ENCODE measurements at places on chromosomes 13 and 19.

- peak; percentile 51 for DNase-seq
These were observed 5.3 kb downstream of the DENND1C start for GRCh38 chr19:6476155-6476895.

- DNase-seq = no peak
These were observed 2.5 kb upstream of the NOVA2 start for GRCh38 chr19:45976178-45976577.

DNA sequence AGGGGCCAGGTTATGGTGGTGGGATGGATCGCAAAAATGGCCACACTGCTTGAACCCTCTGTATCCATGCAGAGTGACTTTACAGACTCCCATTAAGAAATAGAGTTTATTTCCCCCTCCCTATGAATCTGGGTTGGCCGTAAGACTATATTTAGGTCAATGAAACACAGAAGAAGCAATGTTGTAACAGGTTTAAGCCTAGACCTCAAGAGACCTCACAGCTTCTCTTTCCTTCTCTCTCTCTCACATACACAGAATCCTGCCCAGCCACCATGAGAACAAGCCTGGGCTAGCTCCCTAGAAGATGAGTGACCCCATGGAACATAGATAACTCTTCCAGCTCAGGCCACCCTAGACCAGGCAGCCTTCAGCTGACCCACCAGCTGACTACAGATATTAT is 21.0 kb upstream of the FBL start:
- DNase-seq = no peak

DNA sequence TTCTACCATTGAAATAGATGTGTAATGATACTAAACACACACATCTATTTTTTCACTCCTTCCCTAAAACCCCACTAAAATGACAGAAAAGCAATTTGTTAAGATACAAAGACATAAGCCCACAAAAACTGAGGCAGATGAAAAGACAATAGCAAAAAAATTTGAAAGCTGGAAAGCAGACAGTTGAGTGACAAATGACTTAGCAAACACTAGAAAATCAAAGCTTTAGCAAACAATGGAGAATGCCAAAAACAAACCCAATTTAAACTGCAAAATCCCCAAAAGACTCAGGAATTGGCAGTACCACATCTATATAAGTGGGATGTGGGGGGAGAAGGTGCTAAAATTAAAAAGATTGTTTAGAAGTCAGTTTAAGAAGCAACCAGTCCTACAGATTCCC is 9.5 kb downstream of the TSC22D1 start:
- no peak for DNase-seq

DNA sequence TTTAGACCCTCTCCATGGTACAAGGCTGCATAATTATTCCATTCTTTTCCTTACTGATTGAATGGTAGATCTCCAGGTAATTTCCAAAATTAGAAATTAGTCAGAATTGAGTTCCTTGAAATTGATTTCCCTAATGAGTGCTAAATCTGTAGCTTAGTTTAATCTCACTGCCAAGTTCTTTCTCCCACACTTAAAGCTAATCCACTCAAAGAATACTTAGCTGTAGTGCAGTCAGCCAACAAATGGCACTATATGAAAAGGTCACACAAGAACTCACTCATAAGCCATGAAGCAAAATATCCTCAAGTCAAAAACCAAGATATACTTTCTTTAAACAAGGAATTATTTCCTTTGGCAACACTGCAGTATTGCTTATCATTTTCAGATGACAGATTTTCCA is 62.0 kb downstream of the XPO4 start:
- no peak for DNase-seq

GRCh38 chr19:6868351-6868750 is 19.0 kb upstream of the ADGRE1 start:
- DNase-seq = no peak

DNA sequence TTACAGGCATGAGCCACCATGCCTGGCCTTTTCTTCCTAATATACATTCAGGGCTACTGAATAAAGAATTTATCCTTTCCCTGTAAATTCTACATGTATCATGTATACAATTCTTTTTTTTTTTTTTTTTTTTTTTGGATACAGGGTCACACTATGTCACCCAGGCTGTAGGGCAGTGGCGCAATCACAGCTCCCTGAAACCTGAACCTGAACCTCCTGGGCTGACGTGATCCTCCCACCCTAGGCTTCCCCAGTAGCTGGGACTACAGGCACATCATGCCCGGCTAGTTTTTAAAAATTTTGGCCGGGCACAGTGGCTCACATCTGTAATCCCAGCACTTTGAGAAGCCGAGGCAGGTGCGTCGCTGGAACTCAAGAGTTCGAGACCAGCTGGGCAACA is 6.5 kb upstream of the SLC44A2 start:
- no peak for DNase-seq

DNA sequence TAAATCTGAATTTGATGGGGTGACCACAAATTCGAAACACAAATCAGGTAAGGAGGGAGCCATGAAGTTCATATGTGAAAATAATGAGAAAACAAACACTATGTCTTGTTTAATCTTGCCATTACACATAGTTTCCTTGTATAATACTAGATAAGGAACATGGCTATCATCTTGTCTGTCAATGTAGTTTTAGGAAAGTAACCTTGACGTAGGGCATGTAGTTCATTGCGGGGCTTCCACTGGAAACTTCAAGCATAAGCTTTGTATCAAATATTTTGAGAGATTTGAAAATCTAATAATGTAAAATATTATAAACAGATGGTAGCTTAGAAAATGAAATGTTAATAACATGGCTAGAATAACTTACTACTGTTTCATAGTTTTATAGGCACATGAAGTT is 8.8 kb downstream of the BIVM start:
- DNase-seq = no peak

DNA sequence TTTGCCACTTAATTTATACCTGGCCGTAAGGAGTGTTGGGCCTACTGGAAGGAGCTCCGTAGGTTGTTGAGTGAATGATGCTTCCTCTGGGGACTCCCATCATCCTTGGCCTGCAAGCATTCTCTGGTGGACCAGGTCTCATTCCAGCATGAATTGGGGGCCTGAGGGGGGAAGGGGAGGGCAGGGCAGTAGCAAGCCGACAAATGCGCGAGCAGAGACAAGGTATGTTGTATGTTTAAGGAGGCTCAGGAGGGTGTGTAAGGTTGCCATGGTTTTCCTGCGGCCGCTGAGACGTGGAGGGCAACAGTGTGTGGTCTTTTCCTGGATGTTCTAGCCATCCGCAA is 749 bp downstream of the ZNF264 start:
- DNase-seq = no peak

GRCh38 chr19:36125557-36125956 is 10.3 kb downstream of the TBCB start:
- no peak for DNase-seq

DNA sequence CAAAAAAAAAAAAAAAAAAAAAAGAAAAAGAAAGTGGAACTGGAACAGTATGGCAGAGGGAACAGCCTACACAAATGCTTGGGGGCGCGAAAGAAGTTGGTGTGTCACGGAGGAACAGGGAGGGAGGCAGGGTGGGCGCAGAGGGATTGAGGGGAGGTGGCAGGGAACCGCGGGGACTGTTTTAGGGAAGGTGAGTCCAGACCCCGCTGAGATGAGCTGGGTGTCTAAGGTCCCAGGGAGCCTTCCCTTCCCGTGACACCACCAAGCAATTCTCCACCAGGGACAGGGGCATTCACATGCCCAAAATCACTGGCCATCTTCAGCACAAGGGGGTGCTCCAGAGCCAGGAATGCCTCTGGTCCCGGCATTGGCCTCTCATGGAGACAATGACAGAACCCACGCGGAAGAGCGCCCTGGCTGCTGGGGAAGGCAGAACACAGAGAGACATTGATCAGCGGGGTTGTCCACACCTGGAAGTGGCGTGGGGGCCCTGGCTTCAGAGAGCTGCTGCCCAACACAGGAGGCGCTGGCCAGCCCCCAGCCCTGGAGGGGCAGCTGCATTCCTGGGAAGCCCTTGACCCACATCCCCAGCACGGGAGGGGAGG is 6.9 kb downstream of the PEAK3 start:
- no peak for DNase-seq

GRCh38 chr13:40220299-40220935 is 446.0 kb downstream of the FOXO1 start:
- no peak for DNase-seq

GRCh38 chr19:34359140-34359953 is 5.6 kb upstream of the GPI start:
- peak; percentile 89 for DNase-seq

DNA sequence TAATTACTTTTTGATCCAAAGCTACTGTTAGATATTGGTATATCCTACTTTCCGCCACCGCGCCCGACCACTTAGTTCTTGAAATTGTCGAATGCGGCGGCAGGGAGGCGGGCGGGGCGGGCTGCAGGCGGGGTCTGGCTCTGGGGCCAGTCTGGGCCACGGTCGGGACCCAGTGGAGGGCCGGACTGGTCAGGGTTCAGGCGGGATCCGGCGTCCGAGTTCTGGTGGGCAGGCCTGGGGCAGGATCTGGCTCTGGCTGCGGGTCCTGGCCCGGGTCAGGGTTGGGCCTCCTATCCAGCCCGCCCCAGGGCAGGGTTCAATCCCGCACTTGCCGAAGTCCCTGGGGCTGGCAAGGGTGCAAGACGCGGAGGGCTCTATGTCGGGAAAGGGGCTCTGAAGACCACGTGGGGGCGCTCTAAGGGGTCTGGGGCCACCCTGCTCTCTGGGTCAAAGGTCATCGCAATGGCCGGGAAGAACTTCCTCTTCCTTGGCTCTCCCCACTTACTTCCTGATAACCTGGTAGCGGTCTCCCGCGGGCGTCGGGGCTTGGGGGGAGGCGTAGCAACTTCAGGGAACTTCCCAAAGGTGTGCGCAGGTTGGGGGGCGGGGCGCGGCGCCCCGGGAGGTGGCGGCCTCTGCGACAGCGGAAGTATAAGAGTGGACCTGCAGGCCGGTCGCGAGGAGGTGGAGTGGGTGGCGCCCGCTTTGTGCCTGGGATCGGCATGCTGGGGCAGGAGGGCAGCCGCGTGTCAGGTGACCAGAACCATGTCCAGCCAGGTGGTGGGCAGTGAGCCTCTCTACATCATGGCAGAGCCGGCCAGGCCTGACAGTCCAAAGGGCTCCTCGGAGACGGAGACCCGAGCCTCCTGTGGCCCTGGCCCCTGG is 83.4 kb downstream of the MRPL57 start:
- DNase-seq = no peak

DNA sequence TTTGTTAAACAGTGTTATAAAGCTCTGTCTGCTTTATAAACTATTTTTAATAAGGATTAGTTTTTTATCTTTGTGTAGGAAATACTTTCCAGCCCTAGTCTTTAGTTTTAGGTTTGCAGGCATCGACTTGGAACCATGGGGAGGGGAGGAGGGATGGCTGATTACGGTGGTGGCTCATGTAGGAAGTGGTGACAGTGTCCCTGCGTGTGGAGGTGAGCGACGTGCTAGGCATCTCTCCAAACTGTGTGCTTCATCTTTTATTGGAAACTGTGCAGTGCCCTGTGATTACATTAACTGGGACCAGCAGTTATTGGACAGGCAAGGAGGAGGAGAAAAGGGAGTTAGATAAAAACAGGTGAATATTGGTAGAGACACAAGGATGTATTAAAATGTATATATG is 203.8 kb downstream of the ATP8A2 start:
- no peak for DNase-seq

DNA sequence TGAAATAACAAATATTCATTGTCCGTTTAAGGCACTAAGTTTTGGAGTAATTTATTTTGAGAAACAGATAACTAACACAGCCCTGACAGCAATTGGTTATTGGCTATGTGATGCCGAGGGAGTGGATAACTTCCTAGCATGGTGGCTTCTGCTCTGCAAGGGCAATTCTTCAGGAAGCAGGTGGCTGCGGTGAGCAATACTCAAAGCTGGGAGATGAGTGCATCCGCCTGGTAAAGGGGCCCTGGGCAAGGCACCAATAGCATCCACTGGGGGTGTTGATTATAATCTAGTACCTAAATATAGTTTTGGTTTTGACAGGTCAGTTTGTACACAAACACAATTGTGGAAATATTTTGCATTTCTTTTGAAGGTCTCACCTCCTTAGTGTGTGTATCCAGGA is 41.0 kb downstream of the CCDC70 start:
- DNase-seq = no peak

GRCh38 chr19:55436847-55437246 is 6.3 kb downstream of the SHISA7 start:
- no peak for DNase-seq
